ENCODE measurements at places on chromosomes 5 and 9. TPM values are rescaled to one million over a fixed set of nuclear protein-coding genes. Genes with fewer than 3 reads are reported as not detected.

The ADGRD2 gene
- not detected for total RNA-seq

The PKD2L2 gene
- total RNA-seq, result not detected

The PCDHB13 gene
- 0.06 TPM for total RNA-seq

The ELOVL7 gene
- 10.9 TPM for total RNA-seq

The NLN gene
- total RNA-seq, result 49.5 TPM

The WDR70 gene
- total RNA-seq, result 11.6 TPM
